ENCODE measurements at places on chromosomes 16 and 17.
A peak's percentile ranks its signal among the peaks of the same experiment; 100 is the strongest.

DNA sequence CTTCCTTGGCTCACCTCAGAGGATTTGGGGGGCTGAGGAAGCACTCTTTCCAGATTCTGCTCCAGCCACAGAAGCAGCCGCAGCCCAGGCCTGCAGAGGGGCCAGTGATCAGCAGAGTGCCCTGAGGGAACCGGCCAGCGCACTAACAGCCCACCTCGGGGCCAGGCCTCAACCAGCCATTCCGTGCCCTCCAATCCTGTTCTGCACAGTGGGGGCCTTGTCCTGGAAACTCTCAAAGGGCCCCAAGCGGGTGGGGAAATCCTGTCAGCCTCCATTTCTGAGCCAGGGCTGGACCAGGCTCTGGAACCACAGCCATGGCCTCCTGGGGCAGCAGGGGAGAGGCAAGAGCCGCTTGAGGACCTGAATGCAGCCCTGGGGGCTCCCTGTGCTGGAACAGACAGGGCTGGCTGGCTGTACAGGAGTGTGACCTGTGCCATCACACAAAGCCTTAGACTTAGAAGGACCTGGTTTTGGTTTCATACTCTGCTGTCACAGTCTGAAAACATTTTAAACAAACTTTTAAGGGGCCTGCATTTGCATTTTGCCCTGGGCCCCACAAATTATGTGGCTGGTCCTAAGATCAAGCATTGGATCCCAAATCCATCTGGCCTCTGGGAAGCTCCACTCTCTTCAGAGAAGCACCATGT is 10.0 kb downstream of the CNGB1 start:
- DNase-seq: no peak

GRCh38 chr17:77814091-77814772 is 144.3 kb upstream of the TNRC6C start:
- DNase-seq: no peak

DNA sequence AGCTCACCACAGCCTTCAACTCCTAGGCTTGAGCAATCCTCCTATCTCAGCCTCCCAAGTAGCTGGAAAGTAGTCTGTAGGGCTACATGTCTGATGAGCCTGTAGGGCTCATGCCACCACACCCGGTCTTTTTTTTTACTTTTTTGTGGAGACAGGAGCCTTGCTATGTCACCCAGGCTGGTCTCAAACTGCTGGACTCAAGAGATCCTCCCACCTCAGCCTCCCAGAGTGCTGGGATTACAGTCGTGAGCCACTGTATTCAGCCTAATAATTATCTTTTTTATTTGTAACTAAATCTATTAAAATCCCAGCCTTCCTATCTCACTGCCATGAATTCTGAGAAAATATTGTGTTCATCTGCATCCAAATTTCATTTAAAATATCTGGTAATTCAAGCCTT is 15.1 kb downstream of the BRIP1 start:
- DNase-seq: no peak

GRCh38 chr16:77584205-77584859 is 138.0 kb upstream of the NUDT7 start:
- DNase-seq: no peak

DNA sequence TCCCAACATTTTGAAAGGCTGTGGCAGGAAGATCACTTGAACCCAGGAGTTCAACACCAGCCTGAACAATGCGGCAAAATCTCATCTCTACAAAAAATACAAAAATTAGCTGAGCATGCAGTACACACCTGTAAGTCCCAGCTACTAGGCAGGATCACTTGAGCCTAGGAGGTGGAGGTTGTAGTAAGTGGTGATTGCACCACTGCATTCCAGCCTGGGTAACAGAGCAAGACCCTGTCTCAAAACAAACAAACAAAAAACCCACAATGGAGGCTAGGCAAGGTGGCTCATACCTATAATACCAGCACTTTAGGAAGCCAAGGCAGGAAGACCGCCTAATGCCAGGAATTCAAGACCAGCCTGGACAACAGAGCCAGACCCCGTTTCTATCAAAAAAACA is 12.0 kb downstream of the APPBP2 start:
- DNase-seq: no peak

DNA sequence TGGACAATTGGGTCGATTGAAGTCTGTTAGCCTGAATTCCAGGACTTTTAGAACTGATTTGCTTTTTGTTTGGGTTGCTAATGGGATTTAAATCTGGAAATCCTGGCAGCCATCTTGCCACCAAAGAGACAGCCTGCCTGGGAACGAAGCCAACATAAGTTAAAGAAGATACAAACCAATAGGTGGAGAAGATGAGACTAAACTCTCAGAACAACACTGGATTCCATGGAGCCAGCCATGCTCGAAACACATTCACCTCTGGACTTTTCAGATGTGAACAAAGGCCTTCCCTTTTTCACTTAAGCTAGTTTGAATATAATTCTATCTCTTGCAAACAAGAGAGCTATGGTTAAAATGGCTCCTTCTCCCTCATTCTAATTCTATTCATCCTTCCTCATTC is 135.9 kb downstream of the TOX3 start:
- no peak for DNase-seq

- DNase-seq: no peak
Measured at GRCh38 chr17:17874478-17874877, 37.7 kb upstream of the SREBF1 start.

DNA sequence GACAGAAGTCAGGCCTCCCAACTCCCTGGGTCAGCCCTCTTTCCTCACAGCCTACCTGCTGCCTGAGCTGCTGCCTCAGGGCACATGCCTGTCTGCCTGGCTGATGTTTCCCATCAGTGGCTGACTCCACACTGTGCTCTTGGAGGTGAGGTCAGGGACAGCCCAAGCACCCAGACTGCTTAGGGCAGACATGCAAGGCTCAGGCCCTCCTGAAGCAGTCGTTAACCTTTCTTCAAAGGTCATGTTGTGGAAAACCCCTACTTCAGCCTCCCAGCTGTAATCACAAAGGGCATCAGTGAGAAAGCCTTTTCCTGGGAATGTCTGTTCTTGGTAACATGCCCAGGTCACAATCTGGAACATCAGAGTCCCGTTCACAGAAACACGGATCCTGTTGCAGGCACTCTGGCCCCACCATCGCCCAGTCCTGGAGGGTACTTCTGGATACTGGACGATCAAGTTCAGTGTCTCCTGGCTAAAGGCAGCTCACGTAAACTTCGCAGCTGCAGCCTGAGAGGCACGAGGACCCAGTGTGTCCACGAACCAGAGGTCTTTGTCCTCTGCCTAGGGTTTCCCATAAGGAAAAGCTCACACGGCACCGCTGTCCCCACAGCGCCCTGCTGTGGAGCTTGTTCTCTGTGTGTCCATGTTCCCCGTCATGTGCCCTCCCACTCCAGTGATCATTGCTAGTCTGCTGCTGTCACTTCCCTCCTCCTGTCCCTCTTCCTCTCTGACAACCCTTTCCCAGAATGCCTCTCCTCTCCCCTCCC is 54.9 kb downstream of the GNAO1 start:
- no peak for DNase-seq

DNA sequence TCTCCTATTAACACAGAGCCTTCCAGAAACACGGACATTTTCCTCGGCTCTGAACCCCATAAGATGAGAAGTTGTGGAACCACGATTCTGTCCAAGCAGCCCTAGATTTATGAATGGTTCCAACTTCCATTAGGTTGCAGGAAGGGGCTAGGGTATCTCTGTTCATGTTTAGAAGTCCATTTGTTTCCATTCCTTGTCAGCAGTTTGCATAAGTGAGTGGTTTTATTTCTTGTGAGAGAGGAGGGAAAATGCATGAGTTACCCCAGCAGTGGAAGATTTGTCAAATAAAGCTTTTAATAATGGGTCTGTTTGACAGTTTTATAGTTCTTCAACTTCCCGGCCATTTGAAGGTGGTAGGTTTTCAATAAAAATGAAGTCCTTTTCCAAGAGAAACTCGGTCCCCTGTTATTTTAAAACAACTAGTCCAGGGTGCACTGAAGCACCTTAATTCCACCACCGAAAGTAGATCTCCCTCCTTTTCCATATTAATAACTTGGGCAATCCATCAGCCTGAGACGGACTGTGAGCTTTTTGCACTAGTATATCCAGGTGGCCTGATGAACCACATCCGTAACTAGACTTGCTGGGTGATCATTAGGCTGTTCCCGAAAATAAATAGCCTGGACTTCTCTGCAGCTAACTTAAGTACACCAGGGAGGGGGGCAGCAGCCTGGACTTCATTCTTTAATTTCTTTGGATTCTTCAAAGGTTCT is 181.3 kb downstream of the TMEM114 start:
- no peak for DNase-seq

GRCh38 chr17:14856176-14856575 is 408.9 kb downstream of the PMP22 start:
- no peak for DNase-seq

- no peak for DNase-seq
Measured at GRCh38 chr17:31798205-31798724, 60.8 kb downstream of the COPRS start.

GRCh38 chr17:34299956-34300577 is 14.5 kb downstream of the CCL11 start:
- DNase-seq: no peak

DNA sequence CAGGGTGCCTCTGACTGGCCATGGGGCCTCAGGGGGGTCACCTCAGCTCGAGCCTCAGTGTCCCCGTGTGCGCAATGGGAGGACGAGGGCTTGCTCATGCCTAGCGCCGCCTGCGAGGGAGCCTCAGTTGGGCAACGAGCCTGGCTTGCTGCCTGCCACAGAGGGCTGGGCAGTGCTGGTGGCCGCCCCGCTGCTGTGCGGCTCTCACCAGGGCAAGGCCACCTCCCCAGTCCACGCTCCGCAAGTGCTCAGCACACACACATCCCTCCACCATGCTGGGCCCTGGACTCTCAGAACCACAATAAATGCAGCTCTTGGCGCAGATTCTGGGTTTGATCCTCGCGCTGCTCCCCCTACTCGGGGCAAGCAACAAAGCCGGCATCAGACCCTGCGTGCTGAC is 76.2 kb downstream of the ENGASE start:
- no peak for DNase-seq

DNA sequence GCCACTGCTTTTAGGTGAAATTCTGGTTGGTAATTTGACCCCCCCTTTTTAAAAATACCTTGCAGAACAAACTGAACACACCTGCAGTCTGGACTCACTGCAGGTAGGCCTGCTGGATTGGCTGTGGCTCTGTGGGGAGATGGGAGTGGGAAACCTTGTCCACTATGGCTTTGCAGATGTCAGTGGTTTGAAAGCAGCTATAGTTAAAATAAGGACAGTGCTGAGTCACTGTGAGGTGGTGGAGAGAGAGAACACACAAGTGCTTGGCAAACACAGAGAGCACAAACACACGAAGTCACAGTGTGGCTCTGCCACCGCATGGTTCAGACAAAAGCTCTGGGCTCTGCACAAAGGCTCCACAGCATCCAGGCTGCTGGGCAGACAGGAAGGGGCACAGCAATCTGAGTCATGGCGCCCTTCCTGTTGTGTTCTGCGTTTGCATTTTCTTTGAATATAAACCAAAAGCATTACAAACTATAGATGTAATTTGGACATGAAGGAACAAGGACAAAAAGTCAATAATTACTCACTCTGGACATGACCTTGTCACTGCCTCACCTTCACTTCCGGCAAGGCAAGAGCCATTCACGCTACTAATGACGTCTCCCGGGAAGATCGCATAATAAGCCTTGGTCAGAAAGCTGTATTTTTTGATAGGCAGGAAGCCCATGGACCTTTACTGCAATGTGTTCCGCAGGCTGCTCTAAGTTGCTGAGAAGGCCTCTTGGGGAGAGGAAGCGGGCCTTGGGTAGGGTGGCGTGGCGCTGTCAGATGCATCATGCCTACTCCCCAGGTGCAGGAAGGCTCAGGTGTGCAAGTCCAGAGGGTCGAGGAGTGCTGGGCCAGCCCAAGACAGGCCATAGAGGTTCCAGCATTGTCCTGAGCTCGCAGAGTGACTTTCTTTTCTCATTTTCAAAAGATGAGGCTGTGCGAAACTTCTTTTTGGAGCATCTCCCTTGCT is 60.1 kb upstream of the MED9 start:
- no peak for DNase-seq

- no peak for DNase-seq
Measured at GRCh38 chr16:22721511-22722100, 92.4 kb upstream of the HS3ST2 start.

- DNase-seq: no peak
Measured at GRCh38 chr17:37506678-37507077, 17.0 kb downstream of the DUSP14 start.

DNA sequence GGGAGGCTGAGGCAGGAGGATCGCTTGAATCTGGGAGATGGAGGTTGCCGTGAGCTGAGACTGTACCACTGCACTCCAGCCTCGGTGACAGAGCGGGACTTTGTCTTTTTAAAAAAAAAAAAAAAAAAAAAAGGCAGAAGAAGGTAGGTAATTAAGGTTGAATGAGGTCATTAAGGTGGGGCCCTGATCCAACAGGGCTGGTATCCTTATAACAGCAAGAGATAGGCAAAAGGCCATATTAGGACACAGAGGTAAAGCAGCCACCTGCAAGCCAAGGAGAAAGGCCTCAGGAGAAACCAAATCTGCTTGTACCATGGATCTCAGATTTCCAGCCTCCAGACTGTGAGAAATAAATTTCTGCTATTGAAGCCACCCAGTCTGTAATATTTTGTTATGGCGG is 60.3 kb downstream of the SPAG9 start:
- DNase-seq: no peak

GRCh38 chr16:8120001-8120400 is 470.3 kb downstream of the TMEM114 start:
- DNase-seq: no peak

- DNase-seq: peak; percentile 48
Measured at GRCh38 chr17:33667052-33667509, 374.0 kb upstream of the ASIC2 start.

DNA sequence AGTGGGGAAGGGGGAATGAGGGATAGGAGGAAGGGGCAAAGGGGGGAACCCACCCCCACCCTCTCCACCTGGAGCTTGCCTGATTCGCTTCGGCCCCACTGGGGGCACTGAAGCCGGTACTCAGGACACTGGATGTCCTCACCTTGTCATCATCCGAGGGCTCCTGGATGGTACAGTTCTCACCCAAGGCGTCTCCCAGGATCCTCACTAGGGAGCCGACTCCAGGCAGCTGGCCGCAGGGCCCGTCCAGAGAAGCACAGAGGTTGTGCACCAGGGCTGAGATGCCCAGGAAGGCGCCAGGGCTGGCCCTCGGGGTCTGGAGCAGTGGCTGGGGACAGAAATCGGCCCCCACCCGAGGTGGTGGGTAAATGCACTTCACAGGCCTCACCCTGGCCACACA is 92.3 kb downstream of the LITAF start:
- no peak for DNase-seq

DNA sequence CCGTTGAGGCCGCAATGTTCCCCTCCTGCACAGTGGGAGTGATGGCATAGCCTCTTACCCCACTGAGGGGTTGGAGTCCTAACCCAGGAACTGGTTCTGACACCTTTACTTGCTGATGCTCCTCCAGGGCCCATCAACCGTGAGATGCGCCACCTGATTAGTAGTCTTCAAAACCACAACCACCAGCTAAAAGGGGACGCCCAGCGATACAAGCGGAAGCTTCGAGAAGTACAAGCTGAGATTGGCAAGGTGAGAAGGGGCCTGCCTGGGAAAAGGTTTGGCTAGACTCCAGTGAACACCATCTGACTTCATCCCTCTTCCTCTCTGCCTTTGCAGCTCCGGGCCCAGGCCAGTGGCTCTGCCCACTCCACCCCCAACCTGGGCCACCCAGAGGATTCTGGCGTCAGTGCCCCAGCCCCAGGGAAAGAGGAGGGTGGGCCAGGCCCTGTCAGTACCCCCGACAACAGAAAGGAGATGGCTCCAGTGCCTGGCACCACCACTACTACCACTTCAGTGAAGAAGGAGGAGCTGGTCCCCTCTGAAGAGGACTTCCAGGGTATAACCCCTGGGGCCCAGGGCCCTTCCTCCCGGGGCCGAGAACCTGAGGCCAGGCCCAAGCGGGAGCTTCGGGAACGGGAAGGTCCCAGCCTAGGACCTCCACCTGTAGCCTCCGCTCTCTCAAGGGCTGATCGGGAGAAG is 5.8 kb downstream of the RNF40 start:
- no peak for DNase-seq

GRCh38 chr16:46895399-46896313 is 11.5 kb downstream of the GPT2 start:
- no peak for DNase-seq
